ENCODE measurements at places on chromosomes 6 and 20.

DNA sequence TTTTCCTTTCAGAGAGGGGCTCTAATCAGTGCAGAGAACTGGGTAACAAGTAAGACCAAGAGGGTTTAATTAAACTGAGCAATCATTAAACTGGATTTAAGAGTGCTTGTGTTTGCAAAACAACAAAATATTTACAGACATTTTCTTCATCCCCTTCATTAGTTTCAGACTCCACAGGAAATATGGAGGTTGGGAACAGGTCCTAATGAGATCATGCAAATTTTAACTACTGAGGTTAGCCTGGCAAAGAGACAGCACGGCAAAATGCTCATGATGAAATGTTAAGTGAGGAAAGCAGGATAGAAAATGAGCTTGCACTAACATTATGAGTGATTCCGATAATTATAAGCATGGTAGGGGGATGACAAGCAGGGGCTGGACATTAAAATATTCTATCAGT, 268.9 kb downstream of the PTPRT start:
- no peak for DNase-seq

DNA sequence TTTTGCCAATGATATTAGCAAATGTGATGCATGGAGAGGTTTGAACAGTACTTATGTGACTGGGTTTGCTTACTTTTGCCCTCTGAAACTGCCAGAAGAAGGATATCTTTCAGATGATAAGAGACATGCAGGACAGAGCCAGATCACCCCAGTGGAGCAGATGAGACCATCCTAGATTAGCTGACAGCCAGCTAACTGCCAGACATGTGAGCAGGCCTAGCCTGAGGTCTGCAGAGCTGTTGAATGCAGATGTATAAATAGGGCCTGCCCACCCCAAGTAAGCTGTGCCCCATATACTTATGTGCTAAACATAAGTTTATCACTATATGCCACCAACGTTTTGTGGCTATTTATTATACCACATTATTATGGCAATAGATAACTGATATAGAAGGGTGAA, 5.9 kb downstream of the ZSCAN31 start:
- no peak for DNase-seq

DNA sequence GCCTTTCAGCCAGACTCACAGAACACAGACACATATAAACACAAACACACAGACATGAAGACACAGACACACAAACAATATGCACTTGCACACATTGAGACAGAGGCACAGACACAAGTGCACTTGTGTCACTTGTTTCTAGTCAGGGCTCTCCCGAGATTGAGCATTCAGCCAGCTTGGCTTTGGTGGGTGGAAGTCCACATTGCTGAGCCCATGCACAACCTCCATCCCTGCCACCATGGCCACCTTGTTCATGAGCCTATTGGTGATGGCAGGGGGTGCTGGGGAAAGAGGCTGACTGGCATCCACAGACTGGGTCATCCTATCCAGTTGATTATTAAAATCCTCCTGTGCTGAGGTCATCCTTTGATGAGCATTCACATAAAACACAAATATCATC, 11.5 kb upstream of the CST7 start:
- DNase-seq, result no peak

DNA sequence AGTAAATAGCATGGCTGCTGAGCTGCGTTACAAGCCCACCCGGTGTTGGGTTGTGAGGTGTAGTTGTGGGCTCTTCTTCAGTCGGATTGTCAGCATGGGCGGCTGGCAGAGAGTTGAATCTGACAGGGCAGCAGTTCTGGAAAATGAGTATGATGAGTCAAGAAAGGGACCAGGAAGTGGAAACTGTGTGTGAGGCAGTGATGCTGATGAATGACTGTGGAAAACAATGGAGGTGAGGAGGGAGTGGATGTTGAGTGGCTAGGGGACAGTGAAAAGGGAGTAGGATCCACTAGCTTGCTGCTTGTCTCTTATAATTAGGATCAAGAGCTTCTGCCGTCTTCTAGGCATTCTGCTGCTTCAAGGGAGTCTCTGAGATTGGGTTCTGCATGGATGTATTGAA, 154.3 kb downstream of the ESR1 start:
- DNase-seq, result no peak

DNA sequence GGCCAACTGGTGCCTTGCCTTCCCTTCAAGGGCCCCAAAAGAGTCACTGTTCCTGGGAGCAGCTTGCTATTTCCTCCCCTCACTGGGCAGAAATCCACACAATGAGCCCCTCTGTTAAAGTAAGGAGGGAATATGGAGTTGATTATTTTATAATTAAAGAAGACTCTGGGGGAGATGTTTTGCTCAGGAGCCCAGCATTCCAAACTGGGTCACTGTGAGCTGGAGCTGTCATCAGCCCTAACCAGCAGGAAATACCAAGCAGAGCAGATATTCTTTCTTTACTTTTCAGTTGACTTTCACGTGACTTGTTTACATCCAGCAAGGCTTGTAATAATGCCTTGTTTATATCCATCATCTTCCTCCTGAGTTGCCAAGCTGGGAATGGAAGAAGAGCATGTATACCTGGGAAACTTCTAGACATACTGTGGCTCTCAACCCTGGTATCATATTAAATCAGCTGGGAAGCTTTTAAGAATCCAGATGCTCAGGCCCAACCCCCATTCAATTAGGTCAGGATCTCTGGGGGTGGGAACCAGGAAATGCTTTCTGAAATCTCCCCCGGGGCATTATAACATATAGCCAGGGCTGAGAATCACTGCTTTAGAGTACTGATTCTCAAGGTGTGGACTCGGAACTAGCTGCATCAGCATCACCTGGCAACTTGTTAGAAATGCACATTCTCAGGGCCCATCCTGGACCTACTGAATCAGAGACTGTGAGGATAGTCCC, 175.6 kb upstream of the MYLIP start:
- no peak for DNase-seq

DNA sequence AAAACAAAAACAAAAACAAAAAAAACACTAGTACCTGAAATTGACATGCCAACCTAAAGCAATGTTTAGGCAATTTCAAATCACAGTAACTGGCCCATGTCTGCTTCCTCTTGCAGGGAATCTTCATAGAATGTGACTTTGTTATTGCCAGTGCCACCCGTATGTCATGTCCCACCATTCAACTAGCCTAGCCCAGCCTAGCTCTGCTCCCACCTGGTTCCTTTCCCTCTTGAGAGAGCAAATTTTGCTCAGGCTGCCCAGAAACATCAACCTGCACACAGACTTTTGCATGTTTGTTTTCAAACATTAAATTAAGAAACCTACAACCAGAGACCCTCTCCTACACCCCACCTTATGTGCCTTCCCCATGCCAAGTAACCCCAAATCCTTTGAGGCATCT, 124.8 kb upstream of the SLC2A12 start:
- no peak for DNase-seq

DNA sequence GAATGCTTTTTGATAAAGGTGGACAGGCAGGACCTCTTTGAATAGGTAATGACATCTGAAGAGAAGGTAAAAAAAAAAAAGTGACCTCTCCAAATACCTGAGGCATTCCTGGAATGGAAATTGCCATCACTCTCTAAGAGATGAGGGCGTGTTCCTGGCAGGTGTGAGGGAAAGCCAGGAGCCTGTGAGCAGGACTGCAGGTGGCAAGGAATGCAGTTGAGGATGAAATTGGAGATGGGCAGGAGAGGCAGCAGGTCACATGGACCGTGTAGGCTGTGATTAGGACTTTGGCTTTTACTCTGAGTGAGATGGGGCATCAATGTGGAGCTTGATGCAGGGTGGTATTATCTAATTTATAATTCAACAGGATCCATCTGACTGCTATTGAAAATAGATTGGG, 227.4 kb downstream of the LRFN2 start:
- no peak for DNase-seq

DNA sequence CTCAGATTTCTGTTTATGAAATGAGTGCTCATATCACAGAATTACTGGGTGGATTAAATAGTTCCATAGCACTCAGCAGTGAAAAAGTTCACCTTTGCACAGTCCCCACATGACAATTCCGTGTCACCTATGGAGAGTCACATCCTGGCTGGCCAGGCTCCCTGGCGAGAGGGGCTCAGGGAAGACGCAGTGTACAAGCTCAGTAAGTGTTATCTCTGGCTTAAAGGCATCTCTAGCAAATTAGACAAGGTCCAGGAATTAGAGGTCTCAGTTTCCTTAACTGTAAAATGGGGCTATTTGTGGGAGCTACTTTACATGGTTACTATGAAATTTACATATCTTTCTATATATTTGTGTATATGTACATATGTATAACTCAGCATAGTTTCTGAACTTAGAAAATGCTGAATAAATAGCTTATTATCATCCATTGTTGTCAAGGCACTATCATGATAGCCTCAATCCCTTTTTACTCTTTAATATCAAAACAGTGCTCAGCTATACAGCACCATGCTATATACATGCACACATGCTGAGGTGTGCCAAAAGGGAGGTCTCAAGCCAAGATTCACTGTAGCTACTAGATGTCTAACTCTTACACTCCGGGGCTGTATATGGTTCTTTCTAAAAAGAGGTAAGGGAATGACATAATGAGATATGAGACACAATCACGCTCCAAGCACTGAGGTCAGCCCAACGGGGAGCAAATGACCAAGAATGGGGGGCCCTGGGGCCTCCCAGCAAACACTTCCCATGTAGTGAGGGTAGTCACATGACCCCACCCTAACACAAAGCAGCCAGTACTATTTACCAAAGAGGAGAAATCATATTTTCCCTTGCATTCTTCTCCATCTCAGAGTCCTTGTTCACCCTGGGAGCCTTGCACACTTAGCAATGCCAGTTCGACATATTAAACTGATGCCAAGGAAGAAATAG, 59.4 kb downstream of the SLC22A23 start:
- DNase-seq, result no peak

DNA sequence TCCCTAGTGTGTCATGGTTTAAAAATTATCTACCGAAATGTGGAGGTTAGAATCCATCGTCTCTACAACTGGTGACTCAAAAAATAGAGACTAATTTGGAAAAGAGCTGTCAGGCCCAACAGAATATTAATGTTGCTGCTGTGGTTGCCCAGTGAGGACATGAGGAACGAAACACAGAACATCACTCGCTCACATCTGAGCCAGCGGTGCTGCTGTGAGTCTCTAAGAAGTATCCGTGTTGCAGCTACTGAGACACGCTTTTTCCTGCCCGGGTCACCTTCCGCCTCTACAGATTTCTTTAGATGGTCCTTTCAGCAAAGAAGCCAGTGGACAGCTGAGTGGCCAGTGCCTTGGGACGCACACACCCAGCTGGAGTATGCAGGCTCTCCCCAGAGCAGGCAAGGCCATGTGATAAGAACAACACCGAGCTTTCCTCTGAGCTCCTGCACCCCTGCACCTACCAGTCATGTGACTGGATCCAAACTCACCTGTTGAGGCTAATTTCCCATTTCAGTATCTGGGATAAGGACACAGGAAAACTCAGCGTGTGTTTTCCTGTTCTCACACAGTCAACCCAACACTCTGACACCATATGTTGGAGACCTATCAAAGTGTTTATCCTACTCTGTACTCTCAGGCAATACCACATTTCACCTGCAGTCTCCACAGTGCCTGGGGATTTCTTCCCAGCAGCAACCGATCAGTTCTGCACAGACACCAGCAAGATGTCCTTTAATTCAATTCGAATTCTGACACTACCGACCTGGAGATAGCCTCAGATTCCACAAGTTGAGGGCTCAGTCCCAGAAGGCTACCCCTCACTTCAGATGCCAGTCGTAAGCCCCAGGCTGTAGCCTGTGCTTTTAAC, 119.0 kb upstream of the RPS6KA2 start:
- DNase-seq, result no peak

- peak; percentile 54 for DNase-seq
Observed at GRCh38 chr6:5379647-5380242, 118.4 kb downstream of the FARS2 start.

DNA sequence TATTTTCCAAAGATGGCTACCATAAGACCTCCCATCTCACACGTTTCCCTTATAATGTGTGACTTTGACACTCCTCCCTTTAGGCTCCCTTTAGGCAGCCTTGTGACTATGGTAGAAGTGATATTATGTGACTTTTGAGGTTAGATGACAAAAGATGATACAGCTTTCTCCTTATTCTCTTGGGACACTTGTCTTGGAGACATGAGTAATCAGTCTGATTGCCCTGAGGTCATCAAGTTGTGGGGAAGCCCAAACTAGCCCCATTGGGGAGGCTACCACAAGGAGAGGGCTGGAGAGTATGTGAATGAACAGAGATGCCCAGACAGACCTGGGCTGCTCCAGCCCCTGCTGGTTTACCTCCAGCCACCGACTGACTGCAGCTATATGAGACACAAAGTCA, 10.6 kb upstream of the DLK2 start:
- no peak for DNase-seq

- DNase-seq, result no peak
Observed at GRCh38 chr6:111274593-111275217, 187.4 kb downstream of the SLC16A10 start.

DNA sequence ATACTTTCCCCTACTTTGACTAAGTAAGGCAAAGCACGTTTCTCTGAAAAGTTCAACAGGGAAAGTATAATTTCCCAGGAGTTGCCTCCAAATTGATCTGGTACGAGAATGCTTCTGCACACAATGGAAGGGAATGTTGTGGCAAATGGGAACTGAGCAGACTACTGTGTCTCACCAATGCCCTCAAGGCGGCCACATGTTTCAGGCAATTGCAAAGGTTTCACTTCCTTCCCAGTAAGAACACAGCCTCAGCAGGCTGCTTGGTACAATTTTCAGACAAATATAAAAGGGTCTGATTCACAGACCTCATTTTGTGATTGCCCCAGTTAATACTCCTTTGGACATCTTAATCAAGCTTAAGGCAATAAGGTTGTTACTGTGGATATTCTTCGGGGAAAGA, 71.2 kb downstream of the KIAA0319 start:
- DNase-seq, result peak; percentile 55

DNA sequence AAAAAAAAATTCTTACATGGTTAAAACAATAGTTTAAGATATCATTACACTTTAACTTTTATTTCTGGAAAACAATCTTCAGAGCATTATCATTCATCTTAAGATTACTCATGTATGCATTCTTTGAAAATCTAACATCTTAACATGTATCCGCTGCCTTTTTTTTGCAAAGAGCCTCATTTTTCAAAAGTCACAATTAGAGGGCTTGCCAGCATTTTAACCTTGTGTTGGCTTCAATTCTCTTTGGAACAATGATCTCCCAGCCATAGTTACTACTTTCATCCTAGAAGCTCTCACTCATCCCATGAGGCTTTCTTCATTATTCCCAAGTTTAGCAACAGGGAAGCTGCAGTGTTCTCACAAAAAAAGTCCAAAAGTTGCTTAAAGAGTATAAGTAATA, 330.8 kb downstream of the BCKDHB start:
- no peak for DNase-seq

DNA sequence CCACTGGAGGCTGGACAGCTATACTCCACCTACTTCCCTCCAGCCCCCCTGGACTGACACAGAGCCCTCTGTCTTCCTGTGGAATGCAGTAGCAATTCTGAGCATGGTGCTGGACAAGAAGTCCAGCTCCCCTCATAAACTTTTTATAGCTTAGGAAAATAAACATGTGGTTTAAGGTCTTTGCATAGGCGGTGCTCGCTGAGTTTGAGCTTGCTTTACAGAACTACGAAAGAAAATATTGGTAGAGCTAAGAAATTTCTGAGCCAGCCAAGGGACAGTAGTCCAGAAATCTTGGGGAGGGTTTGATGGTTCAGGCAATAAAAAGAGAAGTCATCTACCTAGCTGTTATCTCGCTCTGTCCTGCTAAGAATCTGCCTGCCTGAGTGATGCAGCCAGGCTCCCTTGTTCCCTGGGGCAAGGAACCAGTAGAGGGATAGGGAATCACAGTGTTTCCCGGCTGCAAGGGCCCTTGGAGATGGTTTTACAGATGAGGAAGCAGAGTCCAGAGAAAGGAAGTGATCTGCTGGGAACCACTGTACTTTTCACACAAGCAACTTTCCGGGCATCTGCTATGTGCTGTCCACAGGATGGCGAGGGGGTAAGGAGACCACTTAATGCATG, 343.4 kb downstream of the CDC5L start:
- DNase-seq, result no peak
